ENCODE measurements at places on chromosomes 7 and 10. TPM values are rescaled to one million over a fixed set of nuclear protein-coding genes. Genes with fewer than 3 reads are reported as not detected.
A peak's percentile ranks its signal among the peaks of the same experiment; 100 is the strongest.

DNA sequence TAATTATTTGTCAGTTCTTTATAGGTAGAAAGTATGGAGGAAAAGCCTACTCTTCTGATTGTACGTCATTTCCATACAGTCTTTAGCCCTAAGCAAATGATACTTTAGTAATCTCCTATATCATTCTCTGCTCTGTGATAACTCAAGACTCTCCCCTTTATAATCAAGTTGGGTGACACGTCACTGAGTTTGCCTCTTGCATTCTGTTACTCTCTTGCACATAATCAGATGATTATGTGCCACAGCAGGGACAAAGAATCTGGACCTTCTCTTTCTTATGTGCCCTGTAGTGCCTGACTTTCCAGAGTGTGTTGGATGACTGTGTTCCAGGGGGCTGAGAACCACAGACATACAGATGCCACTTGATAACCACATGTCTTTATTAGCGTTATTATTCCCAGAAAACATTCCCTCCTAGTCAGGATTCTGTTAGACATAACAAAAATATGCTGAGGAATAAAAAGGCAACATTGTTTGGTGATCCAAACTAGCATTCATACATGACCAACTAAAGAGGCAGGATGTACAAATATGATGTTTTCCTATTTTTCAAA is 116.4 kb upstream of the HGF start:
- DNase-seq: no peak
- H3K36me3 ChIP-seq: no peaks in the 10 kb centered on the region
- H3K4me3 ChIP-seq: no peak overlapping the region
- H3K27me3 ChIP-seq: no peaks in the 10 kb centered on the region

DNA sequence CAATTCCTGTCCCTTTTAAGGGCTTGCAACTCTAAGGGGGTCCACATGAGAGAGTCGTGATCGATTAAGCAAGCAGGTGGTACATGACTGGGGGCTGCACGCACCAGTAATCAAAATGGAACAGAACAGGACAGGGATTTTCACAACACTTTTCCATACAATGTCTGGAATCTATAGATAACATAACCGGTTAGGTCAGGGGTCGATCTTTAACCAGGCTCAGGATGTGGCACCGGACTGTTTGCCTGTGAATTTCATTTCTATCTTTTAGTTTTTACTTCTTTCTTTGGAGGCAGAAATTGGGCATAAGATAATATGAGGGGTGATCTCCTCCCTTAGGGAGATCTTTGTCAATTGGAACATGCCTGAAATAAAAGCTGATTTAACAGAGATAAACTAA is 370.1 kb downstream of the IPMK start:
- H3K27ac ChIP-seq: no peak overlapping the region
- no peak overlapping the region for H3K4me3 ChIP-seq
- DNase-seq: no peak
- no peaks in the 10 kb centered on the region for H3K36me3 ChIP-seq
- H3K4me1 ChIP-seq: no peaks in the 10 kb centered on the region

DNA sequence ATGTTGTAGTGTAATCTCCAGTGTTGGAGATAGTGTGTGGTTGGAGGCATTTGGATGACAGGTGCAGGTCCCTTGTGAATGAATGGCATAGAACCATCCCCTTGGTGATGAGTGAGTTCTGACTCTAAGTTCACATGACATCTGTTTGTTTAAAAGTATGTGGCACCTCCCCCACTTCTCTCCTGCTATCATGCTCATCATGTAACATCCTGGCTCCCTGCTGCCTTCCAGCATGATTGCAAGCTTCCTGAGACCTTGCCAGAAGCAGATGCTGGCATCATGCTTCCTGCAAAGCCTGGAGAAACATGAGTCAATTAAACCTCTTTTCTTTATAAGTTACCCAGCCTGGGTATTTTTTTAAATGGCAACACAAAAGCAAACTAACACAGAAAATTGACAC is 499.0 kb upstream of the SEMA3D start:
- no peak for DNase-seq
- no peaks in the 10 kb centered on the region for H3K4me1 ChIP-seq
- no peak overlapping the region for H3K4me3 ChIP-seq
- H3K36me3 ChIP-seq: no peaks in the 10 kb centered on the region
- no peaks in the 10 kb centered on the region for H3K27me3 ChIP-seq

DNA sequence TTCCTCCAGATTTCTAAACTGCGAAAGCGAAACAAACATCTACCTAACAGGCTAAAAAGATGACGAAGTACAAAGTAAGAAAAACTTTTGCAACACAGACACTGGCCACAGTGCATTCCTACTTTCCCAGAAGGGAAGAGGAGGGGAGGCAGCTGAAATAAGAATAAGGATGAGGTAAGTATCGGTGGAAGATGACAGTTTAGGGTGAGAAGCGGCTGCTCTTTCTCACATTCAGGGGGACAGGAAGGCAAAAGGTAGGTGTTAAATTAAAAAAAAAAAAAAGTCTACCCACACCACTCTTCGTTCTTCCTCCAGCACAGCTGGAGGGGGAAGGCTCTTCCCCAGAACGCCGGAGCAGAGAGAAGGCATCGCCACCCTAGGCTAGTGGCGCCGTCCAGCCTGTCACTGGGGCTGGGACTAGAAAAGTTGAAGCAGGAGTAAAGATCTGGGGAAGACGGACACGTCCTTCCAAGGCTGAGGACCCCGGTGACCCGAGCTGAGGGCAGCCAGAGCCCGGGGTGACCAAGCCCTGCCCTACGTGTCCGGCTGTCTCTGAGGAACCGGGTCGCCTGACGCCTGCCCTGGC is 846 bp downstream of the DNAJC1 start:
- peak overlapping the region; percentile 84 for H3K27ac ChIP-seq
- no peaks in the 10 kb centered on the region for H3K27me3 ChIP-seq
- peaks cover 9% of the 10 kb centered on the region for H3K36me3 ChIP-seq
- DNase-seq: peak; percentile 19
- H3K4me1 ChIP-seq: peaks cover 40% of the 10 kb centered on the region

- H3K27ac ChIP-seq: no peak overlapping the region
- H3K4me1 ChIP-seq: peaks cover 8% of the 10 kb centered on the region
Observed at GRCh38 chr7:157165987-157166386, 27.3 kb downstream of the UBE3C start.

GRCh38 chr7:78413568-78413967 is 615.0 kb downstream of the PHTF2 start:
- no peaks in the 10 kb centered on the region for H3K36me3 ChIP-seq
- H3K4me3 ChIP-seq: no peak overlapping the region
- no peak for DNase-seq

DNA sequence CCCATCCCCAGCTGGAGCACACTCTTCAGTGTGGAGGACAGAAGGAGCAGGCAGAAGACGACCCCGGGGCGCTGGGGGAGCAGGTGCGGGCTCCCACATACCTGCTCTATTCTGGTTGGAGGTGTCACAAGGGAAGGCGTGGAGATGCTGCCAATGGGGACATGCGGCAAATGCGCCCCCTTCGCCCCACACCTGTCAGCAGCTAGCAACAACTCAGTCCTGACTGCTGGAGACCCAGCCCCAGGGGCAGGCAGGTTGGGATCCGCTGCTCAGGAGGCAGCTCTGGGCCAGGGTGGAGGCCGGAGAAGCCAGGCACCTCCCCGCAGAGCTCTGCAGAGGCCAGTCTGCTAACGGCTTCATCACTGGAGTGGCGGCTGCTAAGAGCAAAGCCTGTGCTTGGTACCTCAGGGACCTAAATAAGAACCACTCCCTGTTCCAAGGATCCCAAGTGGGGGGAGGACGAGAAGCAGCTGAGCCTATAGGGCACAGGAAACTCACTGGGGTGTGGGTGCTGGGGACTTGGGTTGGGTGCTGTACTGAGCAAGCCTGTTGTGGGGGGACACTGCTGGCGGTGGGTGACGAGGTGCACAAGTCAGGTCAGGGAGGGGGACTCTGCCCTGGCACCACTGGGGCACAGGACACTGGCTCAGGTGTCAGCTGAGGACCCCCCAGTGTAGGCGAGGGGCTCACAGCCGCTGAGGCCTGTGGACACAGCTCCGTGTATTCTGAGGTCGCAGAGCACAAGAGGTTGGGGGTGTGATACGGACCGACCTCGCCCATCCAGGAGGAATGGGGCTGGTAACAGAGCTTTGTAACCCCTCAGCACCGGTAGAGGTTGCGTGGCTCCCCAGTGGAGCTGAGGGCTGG is 19.2 kb upstream of the GPR146 start:
- peak overlapping the region; percentile 100 for H3K27ac ChIP-seq
- H3K4me3 ChIP-seq: peak overlapping the region; percentile 82
- peaks cover 3% of the 10 kb centered on the region for H3K36me3 ChIP-seq
- H3K27me3 ChIP-seq: no peaks in the 10 kb centered on the region
- H3K4me1 ChIP-seq: peaks cover 79% of the 10 kb centered on the region
- DNase-seq: no peak

- DNase-seq: no peak
- H3K4me1 ChIP-seq: no peaks in the 10 kb centered on the region
- no peaks in the 10 kb centered on the region for H3K27me3 ChIP-seq
- H3K36me3 ChIP-seq: peaks cover 8% of the 10 kb centered on the region
Observed at GRCh38 chr7:71015252-71015900, 116.6 kb upstream of the GALNT17 start.

- H3K27me3 ChIP-seq: no peaks in the 10 kb centered on the region
- no peak overlapping the region for H3K4me3 ChIP-seq
- H3K36me3 ChIP-seq: peaks cover 8% of the 10 kb centered on the region
- no peak overlapping the region for H3K27ac ChIP-seq
- peaks cover 31% of the 10 kb centered on the region for H3K4me1 ChIP-seq
- DNase-seq: no peak
Observed at GRCh38 chr10:124928087-124928486, 13.8 kb upstream of the ZRANB1 start.

DNA sequence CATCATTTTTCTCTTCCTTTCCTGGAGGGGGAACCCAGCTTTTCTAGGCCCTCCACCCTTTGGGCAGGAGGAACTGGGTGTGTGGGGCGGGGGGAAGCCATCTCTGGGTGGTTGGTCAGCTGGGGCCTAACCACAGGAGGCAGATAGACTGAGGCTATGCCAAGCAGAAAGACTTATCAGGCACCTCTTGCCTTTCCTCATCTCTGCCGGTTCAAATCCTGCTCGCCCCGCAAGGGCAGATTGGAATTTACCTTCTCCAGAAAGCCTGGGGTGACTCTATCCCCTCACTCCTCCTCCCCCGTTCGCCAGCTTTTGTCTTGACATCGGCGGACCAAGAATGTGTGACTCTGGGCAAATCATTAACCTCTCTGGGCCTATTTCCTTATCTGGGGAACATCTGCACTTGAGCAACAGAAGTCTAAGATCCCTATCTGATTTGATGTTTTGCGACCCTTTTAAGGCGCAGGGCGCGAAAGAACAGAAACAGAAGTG is 584 bp upstream of the GARS1 start:
- H3K27ac ChIP-seq: peak overlapping the region; percentile 100
- H3K27me3 ChIP-seq: no peaks in the 10 kb centered on the region
- peaks cover 8% of the 10 kb centered on the region for H3K36me3 ChIP-seq

GRCh38 chr7:116779216-116779615 is 83.2 kb upstream of the CAPZA2 start:
- no peak overlapping the region for H3K27ac ChIP-seq
- no peaks in the 10 kb centered on the region for H3K36me3 ChIP-seq
- no peaks in the 10 kb centered on the region for H3K4me1 ChIP-seq
- peaks cover 15% of the 10 kb centered on the region for H3K27me3 ChIP-seq

DNA sequence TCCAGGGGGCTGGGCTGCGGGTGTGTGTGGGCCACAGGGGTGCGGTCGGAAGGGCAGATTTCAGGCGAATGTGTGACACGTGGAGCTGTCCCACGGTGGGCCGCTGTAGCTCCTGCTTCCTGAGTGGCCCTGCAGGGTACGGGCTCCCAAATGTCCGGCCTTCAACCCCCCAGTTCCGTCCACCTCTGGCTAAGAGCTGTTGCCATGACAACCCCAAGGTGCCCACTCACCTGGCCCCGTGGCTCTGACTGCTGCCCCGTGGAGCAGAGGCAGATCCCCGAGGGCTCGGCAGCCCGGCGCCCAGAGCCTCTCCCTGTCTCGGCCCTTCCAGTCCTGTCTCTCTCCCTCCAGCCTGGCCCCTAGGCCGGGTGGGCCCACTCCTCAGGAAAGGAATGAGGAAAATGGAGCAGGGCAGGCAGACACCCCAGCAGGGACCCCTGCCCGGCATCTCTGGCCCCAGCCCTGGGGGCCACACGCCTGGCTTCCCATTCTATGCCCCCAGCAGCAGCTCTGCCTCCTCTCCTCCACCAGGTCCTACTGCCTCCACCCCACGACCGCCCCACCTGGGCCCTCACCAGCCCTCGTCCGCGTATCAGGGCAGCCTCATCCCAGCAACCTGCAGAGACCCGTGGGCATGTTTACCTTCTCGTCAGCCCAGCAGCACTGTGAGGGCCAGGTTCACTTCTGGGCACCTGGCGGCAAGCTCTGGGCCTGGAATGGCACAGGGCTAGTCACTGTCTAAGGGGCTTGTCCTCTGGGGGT is 215.6 kb downstream of the ELFN1 start:
- H3K4me3 ChIP-seq: no peak overlapping the region
- H3K27me3 ChIP-seq: no peaks in the 10 kb centered on the region
- no peak overlapping the region for H3K27ac ChIP-seq
- DNase-seq: no peak

DNA sequence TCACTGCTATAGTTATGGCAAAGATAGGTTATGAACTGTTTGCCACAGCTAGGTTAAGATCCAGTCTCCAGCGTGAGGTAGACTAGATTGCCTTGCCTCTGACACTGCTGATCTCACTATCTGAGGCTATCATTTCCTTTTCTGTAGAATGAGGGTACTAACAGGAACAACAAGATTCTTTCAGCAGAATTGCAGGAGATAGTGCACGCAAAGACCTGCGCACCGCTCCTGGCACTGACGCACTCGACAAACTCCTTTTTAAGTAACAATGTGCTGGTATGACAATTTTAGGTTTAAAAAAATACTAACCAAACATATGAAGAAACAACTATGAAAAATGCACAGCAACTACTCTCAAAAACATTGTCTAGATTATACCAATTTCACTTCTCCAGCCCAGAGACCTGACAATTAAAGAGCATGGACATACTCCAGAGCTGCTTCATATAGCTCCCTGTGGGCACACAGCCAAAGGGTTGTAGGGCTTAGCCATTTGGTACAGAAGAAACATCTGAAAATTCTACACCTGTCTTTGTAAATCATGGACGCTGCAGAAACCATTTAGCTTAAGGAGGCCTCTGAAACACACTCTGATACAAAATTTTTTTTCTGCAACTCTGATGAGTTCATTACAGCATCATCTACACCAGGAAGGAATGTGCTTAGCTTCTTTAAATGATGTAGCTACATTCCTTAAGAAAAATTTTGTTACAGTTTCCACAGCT is 7.8 kb downstream of the ADAM12 start:
- H3K4me3 ChIP-seq: no peak overlapping the region
- DNase-seq: no peak
- H3K27me3 ChIP-seq: peaks cover 13% of the 10 kb centered on the region
- no peak overlapping the region for H3K27ac ChIP-seq
- no peaks in the 10 kb centered on the region for H3K36me3 ChIP-seq

GRCh38 chr7:155862123-155862892 is 50.0 kb upstream of the SHH start:
- DNase-seq: no peak
- H3K4me3 ChIP-seq: no peak overlapping the region
- no peaks in the 10 kb centered on the region for H3K36me3 ChIP-seq
- H3K4me1 ChIP-seq: no peaks in the 10 kb centered on the region
- H3K27me3 ChIP-seq: peaks cover 12% of the 10 kb centered on the region

- no peaks in the 10 kb centered on the region for H3K4me1 ChIP-seq
- H3K36me3 ChIP-seq: no peaks in the 10 kb centered on the region
- H3K27ac ChIP-seq: no peak overlapping the region
- no peak for DNase-seq
Observed at GRCh38 chr7:117116211-117116610, 162.9 kb downstream of the ST7 start.

The RPEL1 gene
- polyA plus RNA-seq: not detected

The SUPV3L1 gene
- 23.5 TPM for polyA plus RNA-seq

The PPP1R3C gene
- polyA plus RNA-seq: not detected

The BCL7B gene
- 112 TPM for polyA plus RNA-seq

The GDF2 gene
- polyA plus RNA-seq: not detected

The NYAP1 gene
- not detected for polyA plus RNA-seq

All from naive B cell (primary cell).